ENCODE measurements at places on chromosomes 5 and 9.

GRCh38 chr9:32939576-32939975 is 61.9 kb downstream of the APTX start:
- H3K36me3 ChIP-seq: no peaks in the 10 kb centered on the region
- no peak for DNase-seq
- no peaks in the 10 kb centered on the region for H3K27me3 ChIP-seq
- no peak overlapping the region for H3K27ac ChIP-seq

- H3K36me3 ChIP-seq: no peaks in the 10 kb centered on the region
- no peaks in the 10 kb centered on the region for H3K4me1 ChIP-seq
- no peak overlapping the region for H3K4me3 ChIP-seq
- H3K27ac ChIP-seq: no peak overlapping the region
Observed at GRCh38 chr5:10885026-10885425, 124.0 kb upstream of the DAP start.

DNA sequence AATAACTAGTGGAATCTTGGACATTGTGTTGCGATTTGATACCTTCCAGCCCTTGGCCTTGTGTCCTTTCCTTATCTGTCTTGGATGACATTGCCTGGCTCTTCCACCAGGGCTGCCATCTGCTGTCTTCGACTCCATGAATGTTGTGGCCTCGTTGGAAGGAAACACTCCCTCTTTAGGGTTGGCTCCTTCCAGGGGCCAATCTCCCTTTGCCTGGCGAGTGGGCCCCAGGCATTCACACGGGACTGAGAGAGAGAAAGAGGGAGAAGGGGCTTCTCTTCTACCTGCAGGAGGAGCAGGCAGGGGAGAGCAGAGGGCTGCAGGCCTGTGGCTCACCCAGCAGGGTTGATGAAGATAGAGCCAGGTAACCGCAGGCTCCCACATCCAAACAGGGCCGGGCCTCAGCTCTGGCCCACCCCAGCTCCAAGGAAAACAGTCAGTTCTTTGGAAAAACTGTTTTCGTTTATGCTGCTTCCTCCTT is 31.3 kb downstream of the FGF1 start:
- H3K4me3 ChIP-seq: no peak overlapping the region
- no peaks in the 10 kb centered on the region for H3K27me3 ChIP-seq
- H3K36me3 ChIP-seq: no peaks in the 10 kb centered on the region
- H3K27ac ChIP-seq: no peak overlapping the region

- peaks cover 70% of the 10 kb centered on the region for H3K27me3 ChIP-seq
- no peak overlapping the region for H3K4me3 ChIP-seq
Observed at GRCh38 chr9:99660191-99660636, 161.5 kb upstream of the NR4A3 start.

GRCh38 chr5:123436201-123436600 is 13.0 kb upstream of the CEP120 start:
- no peaks in the 10 kb centered on the region for H3K27me3 ChIP-seq
- H3K27ac ChIP-seq: no peak overlapping the region
- peaks cover 7% of the 10 kb centered on the region for H3K4me1 ChIP-seq
- H3K36me3 ChIP-seq: no peaks in the 10 kb centered on the region

- H3K27me3 ChIP-seq: no peaks in the 10 kb centered on the region
- H3K4me1 ChIP-seq: peaks cover 18% of the 10 kb centered on the region
- no peak overlapping the region for H3K4me3 ChIP-seq
- no peak for DNase-seq
- no peak overlapping the region for H3K27ac ChIP-seq
Observed at GRCh38 chr5:157770665-157771064, 27.2 kb downstream of the LSM11 start.

GRCh38 chr5:171795381-171795780 is 9.8 kb downstream of the SMIM23 start:
- no peak overlapping the region for H3K4me3 ChIP-seq
- H3K27me3 ChIP-seq: peaks cover 4% of the 10 kb centered on the region
- peak; percentile 23 for DNase-seq
- no peaks in the 10 kb centered on the region for H3K4me1 ChIP-seq
- H3K27ac ChIP-seq: no peak overlapping the region

DNA sequence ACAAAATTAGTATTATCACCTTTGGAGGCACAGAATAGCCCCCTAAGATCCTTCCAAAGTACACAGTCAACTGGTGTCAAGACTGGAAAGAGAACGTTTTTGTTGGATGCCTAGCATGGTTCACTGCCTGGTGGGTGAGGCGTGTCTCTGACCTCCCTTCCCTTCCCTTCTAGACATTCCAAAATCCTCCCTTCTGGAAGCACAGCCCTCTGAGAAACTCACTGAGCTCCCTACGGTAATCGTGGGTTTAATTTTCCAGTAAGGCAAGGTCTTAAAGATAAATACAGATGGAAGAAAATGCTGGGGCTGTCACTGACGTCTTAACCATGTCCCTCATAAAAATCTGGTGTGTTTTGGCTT is 138.8 kb downstream of the LIFR start:
- H3K4me1 ChIP-seq: peaks cover 8% of the 10 kb centered on the region
- H3K27ac ChIP-seq: no peak overlapping the region
- no peak for DNase-seq
- no peaks in the 10 kb centered on the region for H3K36me3 ChIP-seq

GRCh38 chr9:84862810-84863287 is 193.3 kb downstream of the NTRK2 start:
- peak overlapping the region; percentile 32 for H3K27ac ChIP-seq
- peak; percentile 69 for DNase-seq
- no peaks in the 10 kb centered on the region for H3K36me3 ChIP-seq
- peaks cover 6% of the 10 kb centered on the region for H3K4me1 ChIP-seq
- H3K4me3 ChIP-seq: no peak overlapping the region

DNA sequence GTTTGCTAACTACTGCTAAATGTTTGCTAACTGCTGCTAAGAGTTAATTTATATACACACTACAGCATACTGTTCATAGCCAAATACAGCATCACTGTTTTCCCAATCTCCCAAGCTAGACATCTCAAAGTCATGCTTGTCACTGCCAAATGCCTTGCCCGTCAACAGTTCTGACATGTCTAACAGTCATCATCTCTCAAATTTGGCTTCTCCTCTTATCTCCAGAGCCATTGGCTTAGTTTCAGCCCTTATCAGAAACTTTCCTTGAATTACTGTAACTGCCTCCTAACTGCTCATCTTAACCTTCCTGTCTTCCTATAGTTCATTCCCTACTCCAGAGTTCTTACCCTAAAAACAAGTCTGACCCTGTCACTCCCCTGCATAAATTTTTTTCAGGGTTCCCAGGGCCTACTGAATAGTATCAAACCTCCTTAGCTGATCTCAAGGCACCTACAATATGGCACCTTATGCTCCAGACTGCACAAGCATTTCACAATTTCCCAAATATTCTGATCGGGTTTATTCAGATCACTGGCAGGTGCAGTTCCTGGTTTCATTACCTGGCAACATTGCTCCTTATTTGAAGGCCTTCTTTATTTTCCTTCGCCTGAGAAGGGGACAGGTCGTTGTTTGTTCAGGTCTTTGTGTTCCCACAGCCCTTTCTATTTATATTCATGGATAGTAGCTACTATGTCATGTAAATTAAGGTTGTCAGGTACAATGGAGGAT is 55.9 kb upstream of the ANKRD55 start:
- H3K4me1 ChIP-seq: no peaks in the 10 kb centered on the region
- H3K4me3 ChIP-seq: no peak overlapping the region
- H3K36me3 ChIP-seq: no peaks in the 10 kb centered on the region
- no peaks in the 10 kb centered on the region for H3K27me3 ChIP-seq
- DNase-seq: no peak

DNA sequence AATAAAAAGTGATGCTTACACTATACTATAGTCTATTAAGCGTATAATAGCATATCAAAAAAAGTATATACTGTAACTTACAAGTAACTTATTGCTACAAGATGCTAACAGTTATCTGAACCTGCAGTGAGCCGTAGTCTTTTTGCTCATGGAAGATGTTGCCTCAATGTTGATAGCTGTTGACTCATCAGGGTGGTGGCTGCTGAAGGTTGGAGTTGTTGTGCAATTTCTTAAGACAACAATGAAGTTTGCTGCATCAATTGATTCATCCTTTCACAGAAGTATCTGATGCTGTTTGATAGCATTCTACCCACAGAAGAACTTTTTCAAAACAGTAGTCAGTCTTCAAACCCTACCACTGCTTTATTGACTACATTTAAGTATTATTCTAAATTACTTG is 7.8 kb upstream of the C9orf40 start:
- peak; percentile 86 for DNase-seq
- no peaks in the 10 kb centered on the region for H3K27me3 ChIP-seq
- H3K27ac ChIP-seq: no peak overlapping the region
- H3K36me3 ChIP-seq: peaks cover 5% of the 10 kb centered on the region

DNA sequence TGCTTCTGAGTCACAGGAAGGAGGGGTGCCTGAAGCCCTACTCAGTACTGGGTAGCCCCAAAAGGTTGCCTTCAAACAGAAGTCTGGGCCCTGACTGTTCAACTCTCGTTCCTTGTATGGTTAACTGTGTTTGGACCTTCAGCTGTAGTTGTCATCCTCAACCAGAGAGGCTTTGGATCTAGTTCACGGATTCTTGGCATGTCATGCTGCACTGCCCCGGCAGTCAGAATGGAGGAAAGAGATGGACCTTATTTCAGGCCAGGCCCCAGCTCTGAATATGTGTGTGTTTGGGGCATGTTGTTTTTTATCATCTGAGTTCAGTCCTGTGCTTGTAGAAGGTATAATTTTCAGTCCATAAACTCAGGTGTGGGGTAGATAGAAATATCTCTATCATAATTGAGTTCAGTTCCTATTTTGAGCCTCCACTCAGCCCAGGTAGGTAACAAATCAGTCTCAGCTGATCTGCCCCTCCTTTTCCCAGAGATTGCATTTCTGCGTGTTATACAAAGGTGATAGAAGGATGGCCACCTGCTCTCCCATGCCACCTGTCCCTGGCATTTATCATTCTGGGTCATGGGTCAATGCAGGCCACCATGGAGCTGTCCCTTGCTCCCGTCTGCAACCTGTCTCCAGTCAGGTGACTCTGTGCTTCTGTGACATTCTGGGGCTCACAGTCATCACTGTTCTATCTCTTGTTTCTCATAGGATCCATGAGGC is 127.5 kb upstream of the CPEB4 start:
- H3K4me1 ChIP-seq: peaks cover 20% of the 10 kb centered on the region
- H3K27ac ChIP-seq: no peak overlapping the region
- DNase-seq: no peak
- no peak overlapping the region for H3K4me3 ChIP-seq
